ENCODE measurements at places on chromosomes 12 and 14.
A peak's percentile ranks its signal among the peaks of the same experiment; 100 is the strongest.

- DNase-seq, result peak; percentile 3
Observed at GRCh38 chr14:68140076-68140741, 320.6 kb downstream of the RAD51B start.

- DNase-seq, result peak; percentile 49
Observed at GRCh38 chr14:105281371-105282097, 19.3 kb downstream of the BRF1 start.

DNA sequence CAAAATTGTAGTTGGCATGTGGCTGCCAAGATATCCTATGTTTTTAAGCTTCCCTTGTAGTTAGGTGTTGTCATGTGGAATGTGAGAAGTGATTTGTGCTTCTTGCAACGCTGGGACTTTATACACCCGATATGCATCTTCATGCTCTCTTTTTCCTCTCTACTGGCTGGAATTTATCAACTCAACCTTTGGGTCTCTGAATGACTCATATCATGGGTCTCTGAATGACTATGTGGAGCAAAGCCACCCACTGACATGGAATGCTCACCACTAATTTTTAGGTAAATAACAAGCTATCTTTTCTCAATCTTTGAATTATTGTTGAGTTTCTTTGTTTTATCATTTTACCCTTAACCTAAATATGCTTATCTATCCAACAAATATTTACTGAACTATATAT is 144.6 kb downstream of the ATP23 start:
- no peak for DNase-seq

GRCh38 chr14:85159726-85160125 is 370.2 kb upstream of the FLRT2 start:
- DNase-seq, result no peak

DNA sequence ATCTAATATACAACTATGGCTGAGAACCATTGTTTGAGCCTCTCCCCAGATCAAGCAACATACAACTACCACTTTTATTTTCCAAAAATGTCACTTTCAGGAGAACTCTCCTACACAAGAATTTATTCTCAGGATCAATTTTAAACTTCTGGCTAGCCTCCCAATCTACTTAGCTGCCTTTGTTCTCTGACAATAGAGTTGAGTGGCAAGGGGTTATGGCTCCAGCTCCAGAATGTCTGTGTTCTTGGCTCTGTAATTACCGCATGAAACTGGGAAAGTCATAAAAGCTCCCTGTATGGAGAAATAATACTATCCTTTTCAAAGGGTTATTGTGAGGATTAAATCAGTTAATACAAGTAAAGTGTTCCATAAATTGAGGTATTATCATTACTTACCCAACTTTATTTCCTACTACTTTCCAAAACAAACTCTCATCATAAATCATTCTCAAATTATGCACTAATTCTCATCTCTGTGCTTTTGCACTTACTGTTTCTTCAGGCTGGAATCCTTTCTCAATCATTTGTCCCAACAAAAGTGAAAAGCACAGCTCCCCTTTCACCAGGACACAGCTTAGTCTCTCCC is 121.9 kb downstream of the GARIN6 start:
- peak; percentile 38 for DNase-seq

GRCh38 chr14:59582161-59582560 is 5.5 kb upstream of the CCDC175 start:
- no peak for DNase-seq

- DNase-seq, result no peak
Observed at GRCh38 chr12:2973566-2973965, 14.4 kb downstream of the TEAD4 start.

- peak; percentile 35 for DNase-seq
Observed at GRCh38 chr12:111529424-111530368, 69.4 kb downstream of the ATXN2 start.

GRCh38 chr14:55951341-55952206 is 166.6 kb upstream of the PELI2 start:
- no peak for DNase-seq

DNA sequence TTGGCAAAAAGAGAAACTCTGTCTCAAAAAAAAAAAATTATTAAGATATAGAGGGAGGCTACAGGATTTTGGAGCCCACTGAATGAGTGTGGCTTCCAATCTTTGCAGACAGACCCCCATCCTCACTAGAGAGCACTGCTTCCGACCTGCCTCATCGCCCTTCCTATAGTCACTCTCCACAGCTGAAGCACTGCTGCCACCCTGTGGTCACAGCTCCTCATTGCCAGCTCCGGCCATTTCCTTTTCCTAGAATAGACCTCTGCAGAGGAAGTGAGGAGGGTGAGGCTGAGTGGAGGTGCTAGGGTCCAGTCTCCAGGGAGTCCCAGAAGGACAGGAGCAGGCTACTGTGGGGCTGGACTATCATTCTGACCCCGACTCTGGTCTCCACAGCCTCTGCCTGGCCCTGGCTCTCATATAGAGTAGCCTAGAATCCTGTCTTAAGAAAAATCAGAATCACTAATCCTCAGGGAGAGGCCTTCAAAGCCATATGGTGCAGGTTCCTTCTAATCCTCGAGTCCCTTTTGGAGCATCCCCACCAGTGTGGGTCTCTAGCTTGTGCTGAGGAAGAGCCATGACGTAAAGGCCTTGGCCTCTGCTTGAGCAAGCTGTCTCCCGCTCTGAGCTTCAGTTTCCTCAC is 1.4 kb upstream of the NPFF start:
- DNase-seq, result peak; percentile 78

GRCh38 chr12:89016970-89017778 is 335.1 kb downstream of the DUSP6 start:
- DNase-seq, result peak; percentile 91

- DNase-seq, result peak; percentile 24
Observed at GRCh38 chr14:66624336-66624937, 116.5 kb downstream of the GPHN start.

DNA sequence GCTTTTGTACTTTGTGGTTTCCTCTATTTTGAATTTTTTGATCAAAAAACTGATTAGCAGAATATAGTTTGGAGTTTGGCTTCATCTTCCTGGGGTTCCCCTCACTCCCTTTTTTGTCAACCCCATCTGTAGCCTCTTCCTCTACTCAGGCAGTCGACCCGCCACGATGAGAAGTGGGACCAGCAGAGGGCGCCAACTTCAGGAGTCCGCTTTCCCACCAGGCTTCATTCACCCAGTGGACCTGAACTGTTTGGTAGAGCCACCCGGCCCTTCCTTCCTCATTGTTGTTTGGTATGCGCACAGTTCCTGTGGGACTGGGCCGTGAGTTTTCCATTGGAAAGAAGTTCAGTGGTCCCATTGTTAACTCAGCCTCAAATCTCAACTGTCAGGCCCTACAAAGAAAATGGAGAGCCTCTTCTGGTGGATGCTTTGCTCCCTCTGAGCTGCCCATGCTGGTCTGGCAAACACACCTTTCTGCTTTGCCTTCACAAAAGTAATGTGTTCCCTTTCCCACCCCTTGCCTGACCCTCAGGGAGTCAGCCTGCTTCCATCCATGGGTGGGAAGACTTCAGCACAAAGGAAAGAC is 21.7 kb downstream of the TMBIM6 start:
- DNase-seq, result peak; percentile 48

- no peak for DNase-seq
Observed at GRCh38 chr12:67086116-67086515, 183.0 kb upstream of the CAND1 start.

GRCh38 chr14:90398315-90398839 is 1.5 kb downstream of the CALM1 start:
- DNase-seq, result peak; percentile 87

DNA sequence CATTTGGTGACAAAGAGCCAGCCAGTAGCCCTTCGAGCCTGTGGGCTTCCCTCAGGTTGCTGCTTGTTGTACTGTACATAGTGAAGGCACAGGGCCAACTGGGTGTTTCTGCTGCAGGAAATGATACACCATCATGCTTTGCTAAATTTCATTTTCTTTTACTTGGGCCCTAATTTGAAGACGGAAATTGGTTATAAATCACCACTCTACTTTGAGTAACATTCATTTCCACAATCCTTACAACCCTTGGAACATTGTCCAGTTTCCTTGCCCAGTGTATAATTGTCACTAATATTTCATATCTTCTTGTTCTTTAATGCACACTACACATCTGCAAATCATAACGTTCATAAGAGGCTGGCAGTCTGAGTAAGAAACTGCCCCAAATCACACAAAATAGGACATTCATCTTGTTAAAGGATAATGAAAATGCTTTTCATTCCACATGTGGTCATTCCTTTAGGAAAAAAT is 30.2 kb downstream of the MSRB3 start:
- no peak for DNase-seq

DNA sequence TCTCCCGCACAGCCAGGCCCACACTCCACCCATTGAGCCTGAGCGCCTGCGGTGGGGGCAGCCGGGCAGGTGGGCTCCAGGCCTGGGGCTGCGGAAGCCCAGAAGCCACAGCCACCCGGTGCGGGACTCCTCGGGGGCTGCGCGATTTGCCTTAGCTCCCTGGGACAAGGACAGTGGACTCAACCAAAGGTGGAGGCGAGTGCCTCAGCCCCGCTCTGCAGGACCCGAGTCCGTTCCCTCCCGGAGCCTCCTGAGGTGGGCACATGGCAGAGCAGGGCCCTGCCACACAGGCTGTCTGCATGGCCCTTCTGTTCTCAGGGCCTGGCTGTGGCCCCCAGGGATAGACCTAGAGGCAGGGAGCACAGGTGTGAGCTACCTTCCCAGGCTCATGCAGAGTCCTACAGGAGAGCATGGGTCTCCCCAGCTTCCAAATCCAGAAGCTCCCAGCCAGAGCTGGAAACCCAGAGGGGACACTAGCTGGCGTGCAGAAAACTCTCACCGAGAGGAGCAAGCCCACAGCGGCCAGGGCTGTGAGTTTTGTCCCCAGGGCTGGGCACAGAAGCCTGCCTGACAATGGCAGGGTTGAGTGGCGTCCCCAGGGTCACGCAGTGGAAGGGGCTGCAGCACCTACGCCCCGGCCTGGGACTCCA is 22.2 kb upstream of the LRTM2 start:
- no peak for DNase-seq

- DNase-seq, result no peak
Observed at GRCh38 chr14:62253171-62253570, 491.0 kb downstream of the SNAPC1 start.

- DNase-seq, result no peak
Observed at GRCh38 chr12:109153821-109154441, 37.5 kb downstream of the ACACB start.

DNA sequence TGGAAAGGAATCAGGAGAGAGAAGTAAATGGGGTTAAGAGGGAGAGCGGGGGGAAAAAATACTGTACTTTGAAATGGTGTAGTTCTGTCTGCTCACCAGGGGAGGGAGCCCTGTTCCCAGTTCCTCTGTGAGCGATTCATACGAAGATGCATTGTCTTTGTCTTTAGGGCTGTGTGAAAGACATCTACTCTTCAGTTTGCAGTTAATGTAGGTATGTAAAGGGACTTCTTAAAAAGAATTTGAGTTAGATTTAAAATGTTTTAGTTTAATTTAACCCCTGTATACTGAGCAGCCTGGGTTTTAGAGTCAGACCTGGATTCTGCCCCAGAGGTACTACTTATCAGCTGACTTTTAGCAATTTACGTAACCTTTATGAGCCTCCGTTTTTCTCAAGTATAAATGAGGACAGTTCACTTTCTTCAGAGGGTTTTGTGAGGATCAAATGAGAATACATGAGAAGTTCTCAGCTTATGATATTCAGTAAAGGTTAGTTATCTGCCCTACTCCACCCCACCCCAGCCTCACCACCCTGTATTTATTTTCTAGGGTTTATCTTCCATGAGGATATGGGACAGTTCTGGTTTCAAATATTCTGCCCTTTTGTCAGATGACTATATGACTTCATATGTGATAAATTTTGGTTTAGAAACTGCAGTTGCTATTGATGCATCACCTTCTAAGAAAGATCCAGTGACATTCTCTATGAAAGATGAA is 82.5 kb upstream of the EVL start:
- DNase-seq, result peak; percentile 78

GRCh38 chr12:103392722-103393121 is 103.0 kb downstream of the C12orf42 start:
- DNase-seq, result peak; percentile 57

- no peak for DNase-seq
Observed at GRCh38 chr14:99234961-99235571, 36.9 kb downstream of the BCL11B start.

- DNase-seq, result no peak
Observed at GRCh38 chr12:64665514-64665913, 55.2 kb downstream of the RASSF3 start.

DNA sequence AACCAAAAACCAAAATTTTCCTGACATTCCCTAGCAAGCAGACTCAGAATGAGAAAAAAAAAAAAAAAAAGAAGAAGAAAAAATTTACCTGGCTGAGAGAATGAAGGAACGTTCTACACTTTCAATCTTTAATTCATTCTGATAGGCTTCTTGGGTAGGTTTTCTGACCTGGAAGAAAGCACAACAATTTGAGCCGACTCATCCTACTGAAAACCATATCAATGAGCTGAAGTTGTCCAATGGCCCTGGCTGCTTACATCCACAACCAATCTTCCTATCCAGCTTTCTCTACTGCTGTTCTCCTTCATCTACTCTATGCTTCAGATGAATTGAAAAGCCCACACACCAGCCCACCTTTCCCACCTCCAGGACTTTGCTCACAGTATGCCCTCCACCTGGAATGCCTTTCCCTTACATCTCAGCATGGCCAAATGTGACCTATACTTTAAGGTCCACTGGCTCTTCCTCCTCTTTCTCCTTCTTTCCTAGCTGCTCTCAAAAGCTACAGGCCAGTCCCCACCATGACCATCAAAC is 31.6 kb upstream of the NR2C1 start:
- DNase-seq, result no peak

- DNase-seq, result no peak
Observed at GRCh38 chr14:65832431-65833266, 420.1 kb downstream of the FUT8 start.

GRCh38 chr12:28374556-28374955 is 184.3 kb downstream of the CCDC91 start:
- no peak for DNase-seq

DNA sequence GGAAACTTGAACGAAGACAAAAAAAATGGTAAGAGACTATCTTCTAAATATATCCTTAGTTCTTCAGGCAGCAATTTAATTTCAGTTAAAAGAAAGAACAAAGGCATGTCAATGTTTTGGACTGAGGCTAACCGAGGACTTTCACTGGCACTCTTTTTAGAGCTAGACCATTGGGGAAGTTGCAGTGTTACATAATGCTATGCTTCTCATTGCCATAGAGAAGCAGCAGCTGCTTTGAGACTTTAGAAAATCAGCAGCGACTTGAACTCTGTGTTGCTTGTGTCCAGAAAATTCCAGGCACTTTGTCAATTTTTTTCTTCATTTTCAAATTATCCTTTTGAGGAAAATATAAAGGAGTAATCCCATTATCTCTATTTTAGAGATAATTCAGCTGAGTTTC is 964.2 kb downstream of the NRXN3 start:
- no peak for DNase-seq

- no peak for DNase-seq
Observed at GRCh38 chr12:92197815-92198214, 52.2 kb upstream of the BTG1 start.

- DNase-seq, result no peak
Observed at GRCh38 chr14:35474323-35474722, 59.6 kb upstream of the INSM2 start.

Measured in NCI-H1417 (cell line).